ENCODE measurements at places on chromosomes 1 and 21.

- DNase-seq = no peak
Measured at GRCh38 chr1:213988507-213989001, 781 bp downstream of the PROX1 start.

DNA sequence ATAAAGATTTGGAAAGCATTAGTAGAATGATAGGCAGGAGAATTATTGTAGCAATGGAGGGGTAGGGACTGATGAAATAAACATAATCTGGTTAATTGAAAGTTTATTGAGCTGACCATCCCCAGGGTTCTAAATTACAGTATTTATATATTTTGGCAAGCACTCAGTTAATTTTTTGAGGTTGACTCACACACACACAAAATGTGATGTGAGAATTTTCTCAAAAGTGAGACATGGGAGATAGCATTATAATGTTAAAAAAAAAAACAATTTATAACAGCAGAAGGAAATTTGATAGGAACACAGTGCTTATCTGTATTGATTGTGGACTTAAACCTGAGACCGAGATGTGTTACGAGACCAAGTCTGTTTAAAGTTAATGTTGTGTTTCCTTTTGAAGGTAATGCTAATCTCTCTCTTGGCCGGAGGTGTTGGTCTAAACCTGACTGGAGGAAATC lies 24.6 kb downstream of the TRIM45 start:
- DNase-seq = no peak

GRCh38 chr1:163263818-163264655 lies 57.7 kb upstream of the NUF2 start:
- no peak for DNase-seq

GRCh38 chr1:31699341-31699891 lies 4.4 kb downstream of the COL16A1 start:
- no peak for DNase-seq

DNA sequence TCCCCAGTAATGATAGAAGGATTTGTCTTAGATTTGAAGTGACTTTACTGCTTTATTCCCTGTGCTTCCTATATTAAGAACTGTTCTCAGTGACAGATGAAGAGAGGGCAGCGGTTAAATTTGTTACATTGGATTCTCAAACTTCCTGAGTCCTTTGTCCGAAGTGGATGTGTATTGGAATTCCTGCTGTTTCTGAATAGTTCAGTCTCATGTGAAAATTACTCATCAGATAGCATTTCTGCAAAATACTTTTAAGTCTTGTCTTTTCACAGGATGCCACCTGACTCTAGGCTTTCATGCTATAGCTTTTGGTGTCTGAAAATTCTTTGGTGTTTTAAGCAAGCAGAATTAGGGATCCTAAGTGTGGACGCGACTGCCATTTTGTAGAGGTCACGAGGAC lies 83.6 kb downstream of the PRDM2 start:
- no peak for DNase-seq

DNA sequence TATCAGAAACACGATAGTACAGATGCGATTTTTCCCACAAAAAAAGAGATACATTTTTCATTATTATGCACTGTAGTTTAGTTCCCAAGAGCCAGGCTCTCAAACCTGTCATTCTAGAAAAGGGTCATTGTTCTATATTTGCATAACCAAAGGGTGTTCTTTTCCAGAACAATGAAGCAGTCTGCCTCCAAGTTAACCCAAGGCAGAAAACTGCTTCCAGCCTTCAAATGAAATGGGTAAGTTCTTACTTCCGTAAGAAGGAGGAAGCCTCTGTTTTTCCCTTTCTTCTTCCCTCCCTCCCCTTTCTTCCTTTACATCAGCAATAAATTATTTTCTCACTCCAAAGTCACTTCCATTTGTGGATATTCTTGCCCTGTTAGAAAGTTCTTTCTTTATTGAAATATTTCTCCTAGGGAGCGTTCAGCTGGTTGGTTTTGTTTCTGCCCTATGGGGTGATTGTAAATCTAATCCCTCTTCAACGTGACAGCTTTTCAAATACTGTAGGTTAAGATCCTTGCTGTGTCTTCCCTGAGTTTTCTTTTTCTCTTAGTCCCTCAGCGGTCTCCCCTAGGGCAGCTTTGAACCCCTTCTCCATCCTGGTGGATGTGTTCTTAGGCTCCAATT lies 77.3 kb upstream of the PTGFRN start:
- DNase-seq = no peak

GRCh38 chr1:18385239-18385790 lies 95.4 kb upstream of the KLHDC7A start:
- no peak for DNase-seq

DNA sequence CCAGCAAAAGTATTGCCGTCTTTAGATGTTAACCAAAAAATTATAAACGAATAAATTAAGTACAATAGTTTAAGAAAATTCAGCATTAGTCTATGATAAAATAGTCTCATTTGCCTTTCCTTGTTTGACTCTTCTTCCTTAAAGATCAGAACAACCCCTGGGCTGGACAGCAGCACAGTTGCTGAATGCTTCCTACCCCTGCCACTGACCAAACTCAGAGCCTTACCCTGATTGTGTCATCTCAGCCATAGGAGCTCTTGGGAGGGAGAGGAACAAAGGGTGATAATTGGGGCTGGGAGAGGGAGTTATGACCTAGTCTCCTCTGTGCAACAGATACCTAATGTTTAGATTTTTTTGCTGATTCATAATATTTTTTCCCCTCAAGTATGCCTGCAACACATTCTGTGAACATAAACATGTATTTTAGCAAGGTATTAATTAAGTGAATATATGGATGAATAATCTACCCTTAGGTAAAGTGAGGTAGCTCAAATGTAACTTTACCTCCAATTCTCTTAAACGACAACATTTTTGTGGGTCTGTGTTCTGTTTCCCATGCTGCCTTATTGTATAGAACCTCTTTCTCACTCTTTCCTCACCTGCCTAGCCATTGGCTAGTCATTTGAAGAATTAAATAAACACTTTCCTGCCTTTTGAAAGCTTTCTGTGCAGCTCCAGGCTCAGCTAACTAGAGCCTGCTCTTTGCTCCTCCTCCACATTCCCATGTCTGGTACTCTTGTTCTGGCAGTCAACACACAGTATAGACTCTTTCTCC lies 46.1 kb downstream of the FGGY start:
- no peak for DNase-seq

GRCh38 chr1:9874959-9875635 lies 35.0 kb downstream of the CTNNBIP1 start:
- peak; percentile 55 for DNase-seq
